ENCODE measurements at places on chromosomes 1 and 21.
A peak's percentile ranks its signal among the peaks of the same experiment; 100 is the strongest.

- DNase-seq, result no peak
These were observed 17.3 kb downstream of the POFUT2 start for GRCh38 chr21:45270306-45270821.

DNA sequence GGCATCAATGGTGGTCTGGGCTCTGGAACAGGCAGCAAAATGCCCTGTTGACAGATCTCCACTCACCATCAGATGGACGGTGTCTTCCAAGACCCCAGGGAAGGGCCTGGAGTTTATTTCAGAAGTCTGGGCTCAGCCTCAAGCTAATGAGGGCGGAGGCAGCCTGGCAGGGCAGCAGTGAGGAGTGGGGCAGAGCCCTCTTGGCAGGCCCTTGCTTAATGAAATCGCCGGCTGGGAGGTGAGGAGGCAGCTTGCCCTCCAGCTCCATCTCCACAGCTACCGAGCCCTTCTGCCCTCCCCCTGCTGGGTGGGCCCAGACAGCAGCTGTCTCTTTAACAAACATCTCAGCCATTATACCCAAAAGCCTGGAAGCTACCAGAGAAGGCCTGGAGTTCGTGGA, 22.0 kb upstream of the GRIK3 start:
- DNase-seq, result no peak

- DNase-seq, result no peak
These were observed 2.8 kb upstream of the EFHD2 start for GRCh38 chr1:15406614-15407559.

- no peak for DNase-seq
These were observed 80.1 kb downstream of the SPAG17 start for GRCh38 chr1:118104951-118105350.

GRCh38 chr1:21620011-21620410, 49.1 kb downstream of the RAP1GAP start:
- no peak for DNase-seq

DNA sequence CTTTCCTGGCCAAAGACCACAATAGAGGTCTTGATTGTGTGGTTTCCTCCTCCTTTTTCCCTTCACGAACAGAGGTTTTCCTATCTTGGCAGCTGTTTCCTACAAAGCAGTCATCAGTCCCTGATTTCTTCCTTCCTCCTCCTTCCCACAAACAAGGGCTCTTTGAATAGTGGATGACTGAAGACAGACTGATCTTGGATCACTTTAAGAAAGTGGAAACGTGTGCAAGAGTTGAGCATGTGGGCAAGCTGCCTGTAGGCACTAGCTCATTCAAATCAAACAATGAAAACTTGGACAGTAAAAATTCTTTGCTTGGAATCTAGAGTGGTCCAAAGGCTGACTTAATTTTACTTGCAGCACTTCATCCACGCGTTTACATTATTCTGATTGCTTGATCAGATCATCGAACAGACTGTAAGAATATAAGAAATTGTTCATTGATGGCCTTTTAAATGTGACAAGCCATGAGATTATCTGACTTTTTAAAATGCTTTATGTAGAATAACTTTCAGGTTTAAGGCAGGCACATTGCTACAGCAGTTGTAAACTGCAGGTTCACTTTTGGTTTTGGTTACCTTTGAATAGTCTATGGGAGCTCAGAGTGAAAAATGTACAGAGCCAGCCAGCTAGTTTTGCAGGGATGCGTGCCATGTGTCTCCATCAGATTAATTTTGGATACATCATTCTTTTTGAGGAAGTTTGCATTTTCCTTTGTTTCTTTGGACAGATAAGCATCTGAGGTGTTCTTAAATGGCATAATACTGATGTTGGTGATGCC, 34.4 kb downstream of the ADGRL2 start:
- DNase-seq, result no peak

- DNase-seq, result no peak
These were observed 2.7 kb downstream of the SCYL3 start for GRCh38 chr1:169890761-169891538.

- no peak for DNase-seq
These were observed 48.3 kb downstream of the ADGRL2 start for GRCh38 chr1:81848880-81849682.

DNA sequence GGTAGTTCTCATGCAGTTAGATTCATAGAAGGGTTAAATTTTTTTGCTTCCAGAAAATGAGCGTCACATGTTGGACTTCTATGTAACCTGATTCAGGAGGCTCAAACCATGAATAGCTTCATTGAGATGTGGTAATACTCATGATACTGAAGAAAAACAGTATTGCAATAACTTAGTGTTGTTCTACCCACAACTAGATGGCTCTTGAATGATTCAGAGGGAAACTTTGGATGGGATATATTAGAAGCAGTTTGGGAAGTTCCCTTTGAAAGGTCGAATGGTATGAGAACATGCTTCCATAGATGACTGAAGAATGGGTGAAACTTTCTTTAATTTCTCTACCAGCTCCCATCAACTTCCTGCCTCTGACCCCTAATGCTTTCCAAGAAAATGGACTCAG, 211.7 kb upstream of the PTGFR start:
- no peak for DNase-seq

DNA sequence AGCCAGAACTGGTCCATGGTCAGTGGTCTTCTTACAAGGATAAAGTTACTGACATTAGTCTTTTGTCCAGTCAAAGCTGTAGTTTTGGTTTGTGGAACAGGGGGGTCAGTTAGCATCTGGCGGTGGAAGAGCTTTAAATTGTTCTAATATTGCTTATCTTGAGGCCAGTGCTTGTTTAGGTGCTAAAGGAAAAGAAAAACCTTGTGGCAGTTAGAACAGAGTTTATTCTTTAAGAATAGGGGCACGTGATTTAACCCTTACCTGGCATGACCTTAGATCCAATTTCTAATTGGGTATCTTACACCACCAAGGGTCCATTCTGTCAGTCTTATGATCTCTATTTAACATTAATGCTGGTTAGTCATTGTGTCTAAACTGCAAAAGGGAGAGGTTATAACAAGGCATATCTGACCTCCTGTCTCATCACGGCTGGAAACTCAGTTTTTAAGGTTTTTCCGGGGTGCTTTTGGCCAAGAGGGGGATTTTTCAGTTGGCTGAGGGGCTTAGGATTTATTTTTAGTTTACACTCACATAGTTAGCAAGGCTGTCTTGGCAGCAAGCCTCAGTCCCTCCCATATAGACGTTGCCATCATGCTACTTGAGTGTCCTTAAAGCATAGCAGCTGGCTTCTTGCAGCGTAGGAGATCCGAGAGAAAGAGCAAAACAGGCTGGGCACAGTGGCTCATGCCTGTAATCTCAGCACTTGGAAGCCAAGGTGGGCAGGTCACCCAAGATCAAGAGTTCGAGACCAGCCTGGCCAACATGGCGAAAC, 60.1 kb upstream of the FAM89A start:
- DNase-seq, result no peak

- no peak for DNase-seq
These were observed 18.4 kb downstream of the RIT1 start for GRCh38 chr1:155892796-155893195.

- peak; percentile 64 for DNase-seq
These were observed 42.6 kb upstream of the PTGS2 start for GRCh38 chr1:186722711-186723309.

DNA sequence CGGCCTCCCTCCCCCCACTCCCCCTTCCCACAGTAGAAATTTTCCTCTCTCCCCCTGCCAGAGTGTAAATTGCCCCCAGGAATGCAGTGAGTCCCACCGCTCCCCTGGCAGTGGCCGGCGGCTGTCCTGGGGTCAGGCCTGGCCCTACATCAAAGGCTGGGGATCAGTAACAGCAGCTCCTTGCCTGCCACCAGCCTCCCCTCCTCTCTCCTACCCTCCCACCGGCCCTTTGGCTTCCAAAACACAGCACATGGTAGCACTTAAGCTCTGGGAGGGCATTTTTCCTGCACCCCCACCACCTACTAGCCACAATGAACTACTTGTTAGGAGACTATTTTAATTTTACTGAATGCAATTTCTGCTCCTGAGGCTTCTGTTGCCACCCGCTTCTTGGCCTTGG, 9.0 kb upstream of the COL8A2 start:
- no peak for DNase-seq

DNA sequence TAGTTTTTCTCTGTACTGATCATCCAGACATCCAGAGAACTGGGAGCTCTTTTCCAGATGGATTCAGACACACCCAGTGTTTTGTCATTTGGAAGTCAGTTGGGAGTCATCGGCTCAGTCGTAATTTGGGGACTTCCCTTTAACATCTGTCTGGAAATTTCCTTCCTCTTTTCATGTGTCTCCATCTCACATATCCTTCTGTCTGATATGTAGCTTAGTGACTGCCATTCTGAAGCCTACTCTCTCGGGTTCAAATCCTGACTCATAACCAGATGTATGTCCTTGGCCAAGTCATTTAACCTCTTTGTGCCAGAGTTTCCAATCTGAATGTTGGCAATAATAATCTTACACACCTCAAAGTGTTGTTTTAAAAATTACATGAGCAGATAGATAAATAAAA, 3.0 kb downstream of the MORC3 start:
- DNase-seq, result no peak

DNA sequence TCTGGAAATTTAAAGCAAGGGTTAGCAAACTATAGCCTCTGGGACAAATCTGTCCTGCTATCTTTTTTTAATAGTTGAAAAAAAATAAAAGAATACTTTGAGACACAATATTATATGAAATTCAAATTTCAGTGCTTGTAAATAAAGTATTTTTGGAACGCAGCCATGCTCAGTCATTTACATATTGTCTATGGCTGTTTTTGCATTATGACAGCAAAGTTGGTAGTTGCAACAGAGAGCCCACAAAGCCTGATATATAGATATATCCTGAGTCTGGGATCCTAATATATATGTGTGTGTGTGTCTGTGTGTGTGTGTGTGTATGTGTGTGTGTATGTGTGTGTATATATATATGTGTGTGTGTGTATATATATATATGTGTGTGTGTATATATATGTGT, 20.8 kb downstream of the SSR2 start:
- no peak for DNase-seq

- no peak for DNase-seq
These were observed 362.2 kb downstream of the SRGAP2C start for GRCh38 chr1:121546830-121547591.

GRCh38 chr1:18736958-18737357, 106.3 kb downstream of the PAX7 start:
- DNase-seq, result no peak

- no peak for DNase-seq
These were observed 6.8 kb downstream of the AK2 start for GRCh38 chr1:33029921-33030320.

- DNase-seq, result no peak
These were observed 6.8 kb upstream of the CHIA start for GRCh38 chr1:111283838-111284237.

DNA sequence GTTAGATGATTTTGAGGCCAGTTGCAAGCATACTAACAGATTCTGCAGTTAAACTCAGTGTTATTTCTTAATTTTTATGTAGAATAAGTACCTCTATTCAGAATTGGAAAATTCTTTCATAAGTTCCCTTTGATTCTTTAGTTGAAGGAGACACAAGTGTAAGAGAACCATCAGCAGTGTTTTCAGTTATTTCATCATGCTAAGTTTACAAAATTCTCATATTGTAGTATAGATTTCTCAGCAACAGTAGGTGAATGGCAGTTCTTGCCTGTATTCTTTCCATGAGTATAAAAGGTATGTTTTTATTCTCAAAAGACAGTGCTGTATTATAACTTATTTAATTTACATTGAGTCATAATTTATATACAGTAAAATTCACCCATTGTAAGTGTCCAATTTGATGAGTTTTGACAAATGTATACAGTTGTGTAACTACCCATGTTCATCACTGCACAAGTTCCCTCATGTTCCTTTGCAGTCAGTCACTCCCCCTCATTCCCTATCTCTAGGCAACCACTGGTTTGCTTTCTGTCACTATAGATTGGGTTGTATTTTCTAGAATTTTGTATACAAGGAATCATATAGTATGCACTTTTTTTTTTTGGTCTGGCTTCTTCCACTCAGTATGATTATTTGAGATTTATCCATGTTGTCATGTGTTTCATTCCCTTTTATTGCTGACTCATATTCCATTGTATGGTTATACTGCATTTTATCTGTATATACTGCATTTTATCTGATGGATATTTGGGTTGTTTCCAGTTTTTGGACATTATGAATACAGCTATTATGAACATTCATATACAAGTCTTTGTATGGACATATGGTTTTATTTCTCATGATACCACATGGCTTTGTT, 3.9 kb downstream of the RPS6KC1 start:
- no peak for DNase-seq

GRCh38 chr1:234874291-234875288, 254.0 kb downstream of the TOMM20 start:
- no peak for DNase-seq

- DNase-seq, result no peak
These were observed 105.8 kb downstream of the MRPL39 start for GRCh38 chr21:25501462-25501861.

Measured in bone marrow (tissue), 2 donors.